Bladder microvascular endothelial cell (primary cell): ENCODE measurements at places on chromosomes 11 and 22. TPM values are rescaled to one million over a fixed set of nuclear protein-coding genes. Genes with fewer than 3 reads are reported as not detected.

Gene MS4A4E
- not detected in 2 replicates for total RNA-seq

Gene SLC29A2
- 0.16 and 1.3 TPM in 2 replicates for total RNA-seq

Gene SCUBE1
- 0.16 and 0.38 TPM in 2 replicates for total RNA-seq

Gene DGAT2
- total RNA-seq: 0.65 and 2.9 TPM in 2 replicates

Gene OR10D3
- not detected in 2 replicates for total RNA-seq

Gene CLMP
- 0.06 and 0.32 TPM in 2 replicates for total RNA-seq

Gene FAM227A
- total RNA-seq: 0.16 and 0.69 TPM in 2 replicates

Gene PLAAT5
- not detected in 2 replicates for total RNA-seq

Gene SEZ6L
- not detected in 2 replicates for total RNA-seq

Gene SLC22A25
- not detected in 2 replicates for total RNA-seq

Gene IRAG1
- 0.44 and 0.81 TPM in 2 replicates for total RNA-seq

Gene MYO7A
- total RNA-seq: 1.9 and 3.7 TPM in 2 replicates

Gene PKP3
- 0.06 and 0.16 TPM in 2 replicates for total RNA-seq

Gene ABTB2
- 0.49 and 0.57 TPM in 2 replicates for total RNA-seq
